ENCODE measurements at places on chromosomes 6 and 20.

DNA sequence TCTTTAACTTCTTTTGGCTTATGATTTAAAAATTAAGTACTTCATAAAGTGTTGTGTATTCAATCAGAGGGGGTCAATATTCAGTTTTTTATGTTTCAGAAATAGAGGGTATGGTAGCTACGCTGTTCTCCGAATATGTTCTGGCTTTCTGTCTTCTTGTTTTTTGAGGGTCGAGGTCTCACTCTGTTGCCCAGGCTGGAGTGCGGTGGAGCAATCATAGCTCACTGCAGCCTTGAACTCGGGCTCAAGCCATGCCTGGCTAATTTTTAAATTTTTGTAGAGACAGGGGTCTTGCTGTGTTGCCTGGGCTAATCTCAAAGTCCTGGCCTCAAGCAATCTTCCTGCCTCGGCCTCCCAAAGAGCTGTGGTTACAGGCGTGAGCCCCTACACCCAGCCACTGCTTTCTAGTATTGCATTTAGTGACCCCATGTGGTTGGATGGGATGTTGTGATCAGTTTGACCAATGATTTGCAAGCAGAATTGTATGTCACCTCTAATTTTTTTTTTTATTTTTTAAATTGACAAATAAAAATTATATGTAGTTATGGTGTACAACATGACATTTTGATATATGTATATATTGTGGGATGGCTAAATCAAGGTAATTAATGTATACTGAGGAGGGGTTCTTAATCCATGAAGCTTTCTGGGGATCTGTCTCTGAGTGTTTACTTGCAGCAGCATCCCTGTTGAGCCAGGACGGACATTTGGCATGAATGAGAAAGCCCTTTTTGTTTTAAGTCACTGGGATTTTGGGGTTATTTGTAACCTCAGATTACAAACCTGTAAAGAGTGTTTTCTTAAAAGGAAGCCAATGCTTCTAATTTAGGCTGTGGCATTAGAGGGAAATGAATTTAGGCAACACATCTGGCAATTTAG lies 38.5 kb upstream of the DEK start:
- no peak for DNase-seq

DNA sequence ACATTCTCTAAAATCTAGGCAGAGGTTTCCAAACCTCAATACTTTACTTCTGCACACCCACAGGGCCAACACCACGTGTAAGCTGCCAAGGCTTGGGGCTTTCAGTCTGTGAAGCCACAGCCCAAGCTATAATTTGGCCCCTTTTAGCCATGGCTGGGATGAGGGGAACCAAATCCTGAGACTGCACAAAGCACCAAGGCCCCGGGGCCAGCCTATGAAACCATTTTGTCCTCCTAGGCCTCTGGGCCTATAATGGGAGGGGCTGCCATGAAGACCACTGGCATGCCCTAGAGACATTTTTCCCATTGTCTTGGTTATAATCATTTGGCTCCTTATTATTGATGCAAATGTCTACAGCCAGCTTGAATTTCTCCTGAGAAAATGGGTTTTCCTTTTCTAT lies 513.0 kb upstream of the ADGRB3 start:
- no peak for DNase-seq

DNA sequence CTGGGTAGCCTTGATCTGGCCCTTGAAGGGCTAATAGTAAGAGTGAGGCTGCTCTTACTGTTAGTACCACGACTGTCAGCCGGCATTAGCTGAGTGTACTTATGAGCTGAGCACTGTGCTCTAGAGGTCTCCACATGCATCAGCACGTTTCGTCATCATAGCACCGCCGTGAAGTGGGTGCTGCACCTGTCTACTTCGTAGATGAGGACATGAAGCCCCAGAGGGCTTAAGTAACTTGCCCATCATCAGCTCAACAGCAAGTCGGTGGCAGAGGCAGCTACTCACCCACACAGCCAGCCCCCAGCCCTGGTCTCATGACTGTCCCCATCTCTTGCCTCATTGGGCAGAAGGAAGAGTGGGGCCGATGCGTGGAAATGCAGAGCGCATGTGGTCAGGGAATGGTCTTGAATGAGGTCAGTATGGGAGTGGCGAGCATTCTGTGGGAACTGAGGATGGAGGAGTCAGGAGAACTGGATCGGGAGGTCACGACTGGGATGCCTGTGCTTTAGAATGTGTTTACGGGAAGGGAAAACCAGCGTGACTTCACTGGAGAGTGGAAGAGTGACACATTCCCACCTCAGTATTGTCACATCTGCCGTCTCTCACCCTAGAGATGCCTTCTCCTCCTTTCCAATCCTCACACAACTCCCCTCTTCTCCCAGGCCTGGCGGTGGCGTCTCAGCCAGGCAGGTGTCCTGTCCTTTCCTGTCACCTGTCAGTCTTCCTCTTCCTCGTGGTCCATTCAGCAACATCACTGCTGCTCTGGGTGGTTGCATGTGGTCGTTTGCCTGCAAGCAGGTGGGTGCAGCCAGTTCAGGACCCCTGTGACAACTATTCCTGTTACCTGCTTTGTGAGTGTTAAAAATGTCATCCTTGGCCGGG lies 6.0 kb downstream of the SYTL3 start:
- no peak for DNase-seq

DNA sequence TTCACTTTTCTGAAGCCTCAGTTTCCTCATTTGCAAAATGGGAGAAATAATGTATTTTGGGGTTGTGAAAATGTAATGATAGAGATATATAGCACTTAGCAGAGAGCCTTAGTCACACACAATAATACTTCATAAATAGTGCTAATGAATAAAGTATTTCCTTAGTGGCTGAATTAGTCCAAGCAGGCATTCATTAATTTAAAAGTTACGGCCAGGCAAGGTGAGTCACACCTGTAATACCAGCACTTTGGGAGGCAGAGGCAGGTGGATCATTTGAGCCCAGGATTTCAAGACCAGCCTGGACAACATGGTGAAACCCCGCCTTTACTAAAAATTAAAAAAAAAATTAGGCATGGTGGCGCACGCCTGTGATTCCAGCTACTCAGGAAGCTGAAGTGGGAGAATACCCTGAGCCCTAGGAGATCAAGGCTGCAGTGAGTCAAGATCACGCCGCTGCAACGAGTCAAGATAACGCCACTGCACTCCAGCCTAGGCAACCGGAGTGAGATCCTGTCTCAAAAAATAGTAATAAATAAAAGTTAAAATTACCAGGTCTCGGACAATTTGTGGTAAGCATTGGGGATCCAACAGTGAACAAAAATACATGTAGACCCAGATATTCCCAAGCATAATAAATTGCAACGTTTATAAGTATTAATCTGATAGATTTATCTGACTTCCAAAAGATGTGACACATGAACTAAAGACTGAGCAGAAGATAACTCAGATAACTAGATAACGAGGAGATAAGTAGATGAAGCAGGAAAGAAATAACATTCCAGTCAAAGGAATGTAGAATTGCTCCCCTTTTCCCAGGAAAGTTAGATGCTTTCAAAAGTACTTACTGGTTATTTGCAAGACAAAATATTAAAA lies 2.1 kb upstream of the IBTK start:
- DNase-seq, result no peak

- no peak for DNase-seq
Measured at GRCh38 chr6:79461205-79461604, 76.0 kb downstream of the LCA5 start.

- DNase-seq, result no peak
Measured at GRCh38 chr6:155185544-155185943, 78.3 kb upstream of the CLDN20 start.

All from AG04449 (cell line).